ENCODE measurements at places on chromosomes 16 and 17.

DNA sequence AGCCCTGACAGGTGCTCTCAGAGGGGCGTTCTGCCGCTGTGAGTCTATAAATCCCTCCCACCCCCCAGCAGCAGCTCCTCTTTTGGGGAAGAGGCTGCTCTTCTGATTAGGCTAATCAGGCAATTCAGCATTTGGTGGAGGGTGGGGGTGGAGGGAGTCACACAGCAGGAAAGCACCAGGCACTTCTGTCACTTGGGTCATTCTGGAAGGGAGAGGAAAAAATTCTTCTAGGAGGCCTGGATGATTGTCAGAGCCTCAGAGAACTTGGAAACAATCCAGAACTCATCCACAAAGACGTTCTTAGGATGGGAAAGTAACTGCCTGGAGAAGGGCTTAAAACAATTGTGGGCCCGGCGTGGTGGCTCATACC lies 7.3 kb upstream of the SSTR2 start:
- DNase-seq: no peak

GRCh38 chr17:4591529-4591928 lies 7.2 kb downstream of the SMTNL2 start:
- DNase-seq: no peak

DNA sequence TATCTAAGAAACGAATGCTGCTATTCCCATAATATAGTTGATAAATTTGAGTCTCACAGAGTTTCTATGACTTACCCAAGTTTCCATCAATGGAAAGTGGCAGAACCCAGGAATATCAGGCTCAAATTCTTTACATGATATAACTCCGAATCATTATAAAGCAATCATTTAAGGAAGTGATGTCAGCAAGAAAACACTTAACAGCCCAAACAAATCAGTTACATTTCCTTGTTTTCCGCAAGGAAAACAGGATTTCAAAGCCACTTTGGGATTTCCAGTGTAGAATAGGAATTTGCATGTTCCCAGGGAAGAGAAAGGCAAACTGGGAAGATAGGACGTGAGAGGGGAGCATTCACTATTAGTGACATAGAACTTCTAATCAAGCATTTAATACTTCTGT lies 311.4 kb upstream of the GOT2 start:
- DNase-seq: no peak

- no peak for DNase-seq
These were observed 33.1 kb downstream of the PLD6 start for GRCh38 chr17:17172990-17173389.

DNA sequence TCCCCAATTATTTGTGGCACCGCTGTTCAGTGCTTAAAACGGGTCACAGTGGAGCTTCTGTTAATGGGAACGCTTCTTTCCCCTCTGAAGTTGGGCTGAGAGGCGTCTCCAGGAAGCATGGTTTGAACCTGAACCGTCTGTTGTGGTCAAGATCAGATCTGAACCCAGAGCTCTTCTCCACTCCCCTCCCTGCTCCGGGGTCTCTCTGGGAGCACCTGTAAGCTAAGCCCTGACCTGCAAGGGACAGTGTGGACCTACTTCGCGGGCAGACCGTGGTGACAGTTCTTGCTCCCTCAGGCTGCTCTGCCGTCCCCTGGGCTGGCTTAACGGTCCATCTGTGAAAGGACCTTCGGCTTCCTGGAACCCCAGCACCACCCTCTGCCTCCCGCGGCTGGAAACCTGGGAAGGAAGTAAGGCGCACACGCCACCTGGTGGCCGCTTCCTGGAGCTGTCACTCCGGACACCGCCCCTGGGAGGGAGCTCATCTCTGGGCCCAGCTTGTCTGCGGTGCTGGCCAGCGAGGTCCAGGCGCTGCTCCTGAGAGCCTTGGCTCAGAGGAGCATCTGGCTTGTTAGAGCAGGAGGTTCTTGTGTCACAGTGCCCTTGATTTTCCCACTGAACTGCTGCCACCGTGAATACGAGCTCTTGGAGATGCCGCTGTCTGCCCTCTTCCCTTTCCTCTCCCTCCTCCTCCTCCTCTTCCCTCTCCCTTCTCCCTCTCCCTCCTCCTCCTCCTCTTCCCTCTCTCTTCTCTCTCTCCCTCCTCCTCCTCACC lies 518.5 kb upstream of the EEF2KMT start:
- peak; percentile 86 for DNase-seq

DNA sequence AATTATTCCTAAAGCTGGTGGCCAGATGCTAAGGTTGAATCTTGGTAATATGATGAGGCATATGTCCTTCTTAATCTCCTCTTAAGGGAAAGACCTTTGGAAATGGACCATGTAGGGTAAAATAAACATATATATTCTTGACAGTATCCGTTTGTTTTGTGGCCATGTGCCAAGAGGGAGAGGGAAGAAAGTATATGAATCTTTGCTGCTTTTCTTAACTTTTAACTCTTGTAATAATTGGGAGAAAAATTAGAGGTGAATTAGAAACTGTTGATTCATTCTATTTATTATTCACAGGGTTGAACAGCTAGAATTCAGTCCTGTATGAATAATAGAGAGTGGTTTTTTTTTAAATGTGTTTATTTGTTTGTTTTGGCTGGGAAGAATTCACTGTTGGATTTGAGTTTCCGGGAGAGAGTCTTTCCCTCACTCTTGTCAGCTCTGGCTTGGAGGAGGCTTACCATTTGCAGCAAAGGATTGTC lies 31.6 kb downstream of the AATF start:
- DNase-seq: peak; percentile 16

- DNase-seq: peak; percentile 31
These were observed 14.0 kb upstream of the RNF135 start for GRCh38 chr17:30956764-30957374.

DNA sequence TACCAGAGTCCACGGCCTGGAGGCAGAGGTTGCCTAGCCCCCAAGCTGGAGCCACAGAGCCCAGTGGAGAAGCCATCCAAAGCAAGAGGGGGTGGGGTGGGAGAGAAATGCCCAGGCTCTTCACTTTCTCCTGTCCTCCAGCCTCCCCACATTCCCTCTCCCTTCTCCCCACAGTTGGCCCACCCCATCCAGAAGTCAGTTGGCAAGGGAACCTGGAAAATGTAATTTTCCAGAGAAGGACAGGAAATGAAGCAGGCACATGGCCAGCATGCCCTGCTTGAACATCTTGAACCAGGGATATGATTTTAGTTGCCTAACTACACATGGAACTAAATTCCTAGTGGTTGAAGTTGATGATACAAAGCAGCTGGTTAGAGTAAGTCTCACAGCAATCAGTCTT lies 73.3 kb upstream of the IRX6 start:
- no peak for DNase-seq

GRCh38 chr17:10062691-10063385 lies 135.6 kb downstream of the GAS7 start:
- DNase-seq: no peak

GRCh38 chr16:17412221-17412620 lies 58.5 kb downstream of the XYLT1 start:
- DNase-seq: no peak

DNA sequence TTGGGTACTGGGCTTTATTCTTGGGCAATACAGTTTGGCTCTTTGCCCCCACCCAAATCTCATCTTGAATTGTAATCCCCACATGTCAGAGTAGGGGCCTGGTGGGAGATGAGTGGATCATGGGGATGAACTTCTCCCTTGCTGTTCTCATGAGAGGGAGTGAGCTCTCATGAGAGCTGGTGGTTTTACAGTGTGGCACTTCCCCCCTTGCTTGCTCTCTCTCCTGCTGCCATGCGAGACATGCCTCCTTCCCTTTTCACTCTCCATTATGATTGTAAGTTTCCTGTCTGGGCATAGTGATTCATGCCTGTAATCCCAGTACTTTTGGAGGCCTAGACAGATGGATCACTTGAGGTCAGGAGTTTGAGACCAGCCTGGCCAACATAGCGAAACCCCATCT lies 18.1 kb upstream of the CNEP1R1 start:
- DNase-seq: no peak

DNA sequence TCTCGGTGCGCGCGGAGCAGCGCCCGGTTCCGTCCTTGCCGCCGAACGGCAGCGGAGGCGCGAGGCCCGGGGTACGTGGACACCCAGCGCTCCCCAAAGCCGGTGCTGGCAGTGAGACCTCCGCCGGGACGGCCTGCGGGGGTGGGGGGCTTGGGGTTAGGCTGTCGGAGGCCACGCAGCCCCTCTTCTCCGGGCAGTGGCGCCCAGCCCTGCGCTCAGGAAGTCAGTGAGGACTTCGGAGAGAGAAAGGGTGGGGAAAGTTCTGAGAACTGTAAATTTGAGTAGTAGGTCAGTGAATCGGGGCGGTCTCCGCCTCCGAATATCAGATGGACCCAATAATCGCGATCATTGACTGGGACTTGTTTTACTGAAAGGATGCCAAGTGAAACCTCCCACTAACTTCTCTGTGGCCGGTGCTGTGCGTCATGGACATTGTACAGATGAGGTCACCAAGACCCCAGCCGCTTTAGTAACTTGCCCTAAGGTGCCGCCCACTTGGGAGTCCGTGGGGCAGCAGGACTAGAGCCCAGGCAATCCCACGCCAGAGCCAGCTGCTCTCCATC lies 468 bp downstream of the IL4R start:
- peak; percentile 56 for DNase-seq

DNA sequence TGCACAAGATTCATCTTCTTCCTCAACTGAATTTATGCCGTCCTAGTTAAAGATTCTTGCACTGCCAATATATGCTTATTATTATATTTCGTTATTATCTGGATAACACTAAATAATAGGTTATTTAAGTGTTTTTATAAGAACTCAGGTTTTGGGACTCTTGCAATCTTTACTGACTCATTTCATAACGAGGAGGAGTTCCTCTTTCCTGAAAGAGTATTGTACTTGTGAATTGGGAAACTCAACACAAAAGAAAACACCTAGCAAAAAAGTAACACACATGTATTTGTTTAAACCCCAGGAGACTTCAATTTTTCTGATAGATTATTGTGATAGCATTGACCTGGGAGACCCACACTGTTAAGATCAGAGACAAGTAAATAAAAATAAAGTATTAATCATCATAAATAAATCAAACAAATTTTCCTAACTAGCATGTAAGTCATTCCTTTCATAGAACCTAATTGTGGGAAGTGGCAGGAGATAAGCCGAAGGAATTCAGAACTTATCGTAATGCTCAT lies 505.8 kb downstream of the KCNJ2 start:
- no peak for DNase-seq

GRCh38 chr17:40450175-40450574 lies 6.9 kb downstream of the IGFBP4 start:
- DNase-seq: peak; percentile 72

DNA sequence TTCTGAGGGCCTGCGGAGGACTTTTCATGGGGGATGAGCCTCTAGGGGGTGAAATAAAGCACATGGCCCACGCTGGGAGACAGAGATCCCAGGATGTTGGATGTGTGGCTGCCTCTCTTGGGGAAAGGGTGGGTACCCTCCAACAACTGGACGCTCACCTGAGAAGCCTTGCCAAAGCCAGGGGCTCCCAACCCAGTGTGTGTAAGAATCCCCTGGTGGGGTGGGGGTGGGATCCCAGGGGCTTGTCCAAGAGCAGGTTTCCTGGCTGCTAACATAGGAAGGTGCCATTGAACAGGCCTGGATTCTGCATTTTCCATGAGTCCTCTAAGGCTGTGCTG lies 587 bp downstream of the SNX20 start:
- no peak for DNase-seq

- peak; percentile 45 for DNase-seq
These were observed 23.5 kb upstream of the FOXK2 start for GRCh38 chr17:82495844-82496528.

GRCh38 chr17:35892091-35893035 lies 12.2 kb upstream of the CCL5 start:
- no peak for DNase-seq

DNA sequence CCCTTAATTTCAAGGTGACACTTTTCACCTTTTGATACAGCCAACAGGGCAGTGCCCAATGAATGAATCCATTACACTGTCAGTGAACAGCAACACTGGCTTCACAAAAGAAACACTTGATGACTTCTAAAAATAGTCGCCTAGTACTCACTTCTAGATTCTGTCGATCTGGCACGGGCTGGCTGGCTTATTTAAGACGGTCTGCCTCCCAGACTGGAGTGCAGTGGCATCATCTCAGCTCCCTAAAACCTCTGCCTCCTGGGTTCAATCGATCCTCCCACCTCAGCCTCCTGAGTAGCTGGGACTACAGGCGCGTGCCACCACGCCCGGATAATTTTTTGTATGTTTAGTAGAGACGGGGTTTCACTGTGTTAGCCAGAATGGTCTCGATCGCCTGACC lies 1.9 kb downstream of the NDUFAB1 start:
- no peak for DNase-seq

DNA sequence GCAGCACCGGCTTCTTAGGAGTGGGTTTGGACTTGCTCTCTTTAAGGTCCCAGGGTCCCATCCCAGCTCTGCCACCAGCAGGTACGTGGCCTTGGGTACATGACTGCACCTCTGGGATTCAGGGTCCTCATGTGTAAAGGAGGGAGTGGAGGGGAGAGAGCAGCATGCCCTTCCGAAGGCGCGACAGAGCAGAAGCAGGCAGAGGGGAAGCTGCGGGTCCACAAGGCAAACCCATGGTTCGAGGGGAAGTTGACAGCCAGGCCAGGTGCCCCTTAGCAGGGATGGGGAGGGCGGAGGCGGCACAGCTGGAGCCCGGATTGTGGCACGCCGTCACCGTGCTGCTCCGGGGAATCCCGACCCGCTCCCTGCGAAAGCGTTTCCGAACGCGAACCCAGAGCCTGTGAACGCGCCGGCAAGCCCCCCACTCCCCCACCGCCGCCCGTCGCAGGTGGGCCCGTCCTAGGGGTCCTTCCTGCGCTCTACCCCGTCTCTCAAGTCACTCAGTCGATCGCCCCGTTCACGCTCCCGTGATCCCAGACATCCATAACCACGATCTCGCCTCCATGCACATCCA lies 4.1 kb upstream of the TBX2 start:
- DNase-seq: no peak

DNA sequence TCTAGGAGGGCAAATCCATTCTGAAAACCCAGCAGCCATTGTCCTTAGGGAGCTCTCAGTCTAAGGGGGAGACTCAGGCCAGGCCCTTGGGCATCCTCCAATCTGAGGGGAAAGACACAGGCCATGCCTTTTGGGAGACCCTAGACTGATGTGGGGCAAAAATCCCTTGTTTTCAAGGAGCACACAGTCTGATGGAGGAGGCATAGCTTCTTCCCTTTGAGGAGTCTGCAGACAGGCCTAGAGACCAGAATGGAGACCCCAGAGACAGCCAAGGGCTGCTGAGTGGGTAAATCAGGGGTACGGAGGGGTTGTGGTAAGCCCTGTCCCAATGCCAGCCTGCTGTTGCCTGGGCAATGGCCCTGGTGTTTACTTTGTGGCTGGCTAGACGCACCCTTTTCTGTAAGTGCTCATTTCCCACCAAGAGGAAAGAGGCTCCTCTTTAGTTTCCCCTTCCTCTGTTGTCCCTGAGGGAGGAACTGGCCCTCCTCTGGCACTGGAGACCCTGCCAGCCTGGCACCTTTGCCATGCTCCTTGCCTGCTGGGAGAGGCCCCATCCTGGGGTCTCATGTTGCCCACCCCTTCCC lies 19.3 kb downstream of the ARHGAP23 start:
- DNase-seq: no peak

- DNase-seq: peak; percentile 67
These were observed 78.0 kb upstream of the DOC2B start for GRCh38 chr17:259341-259976.
